Naive thymus-derived CD8-positive, alpha-beta T cell (primary cell): ENCODE measurements at places on chromosomes 1 and 21. TPM values are rescaled to one million over a fixed set of nuclear protein-coding genes. Genes with fewer than 3 reads are reported as not detected.

TMEM269 gene
- total RNA-seq, result 0.49 TPM

DNA sequence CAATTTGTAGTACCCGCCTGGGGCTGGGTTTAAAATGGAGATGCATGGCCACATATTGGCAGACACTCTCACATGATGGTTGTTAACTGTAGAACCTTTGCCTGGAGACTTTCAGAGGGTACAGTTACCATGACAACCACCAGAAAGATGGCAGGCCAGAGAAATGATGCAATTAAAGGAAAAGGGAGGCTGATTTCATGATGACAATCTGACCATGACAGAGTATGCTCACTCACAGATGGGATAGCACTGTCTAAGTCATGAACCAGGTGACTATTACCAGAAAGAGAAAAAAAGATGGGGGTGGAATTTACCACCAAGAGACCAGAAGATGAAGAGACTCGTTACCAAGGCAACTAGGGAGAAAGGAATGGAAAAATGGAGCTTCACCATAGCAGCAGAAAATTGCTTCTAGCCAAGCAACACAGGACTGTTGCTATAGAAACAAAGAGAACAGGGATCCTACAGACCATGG is 3.5 kb upstream of the TRIT1 start:
- no peak for DNase-seq
- H3K27me3 ChIP-seq, result no peaks in the 10 kb centered on the region
- no peak overlapping the region for H3K4me3 ChIP-seq
- H3K27ac ChIP-seq, result no peak overlapping the region
- peaks cover 13% of the 10 kb centered on the region for H3K4me1 ChIP-seq

DNA sequence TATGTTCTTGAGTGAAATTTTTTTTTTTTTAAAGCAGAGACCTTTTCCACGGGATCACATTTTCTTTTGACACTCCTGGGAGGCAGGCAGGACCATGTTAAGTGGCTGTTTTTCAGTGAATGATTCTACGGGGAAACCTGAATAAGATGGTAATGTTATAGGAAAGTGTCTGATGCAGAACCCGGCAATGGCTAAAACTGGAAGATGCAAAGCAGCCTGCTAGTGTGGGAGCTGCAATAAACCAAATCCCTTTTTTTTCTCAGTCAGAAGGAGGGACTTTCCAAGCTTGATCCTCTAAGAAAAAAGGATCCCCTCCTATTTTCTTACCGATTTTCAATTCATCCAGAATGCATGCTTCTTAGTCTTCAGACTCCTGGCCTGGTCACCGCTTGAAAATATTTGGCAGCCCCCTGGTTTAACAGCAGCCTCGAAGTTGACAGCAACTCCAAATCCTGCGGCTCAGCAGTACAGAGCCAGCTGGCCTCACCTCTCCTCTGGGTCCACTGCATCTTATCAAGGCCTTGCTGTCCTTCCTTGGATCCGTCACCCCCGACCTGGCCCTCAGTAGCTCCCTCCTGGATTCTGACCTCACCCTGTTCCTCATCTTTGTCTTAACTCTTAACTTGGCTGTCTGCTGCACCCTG is 5.6 kb downstream of the MX2 start:
- H3K36me3 ChIP-seq, result no peaks in the 10 kb centered on the region
- H3K4me3 ChIP-seq, result no peak overlapping the region
- DNase-seq, result no peak
- peak overlapping the region; percentile 96 for H3K27ac ChIP-seq
- H3K4me1 ChIP-seq, result peaks cover 95% of the 10 kb centered on the region

NHLH2 gene
- total RNA-seq, result not detected

MTHFR gene
- total RNA-seq, result 71.7 TPM

IFNAR1 gene
- 53.7 TPM for total RNA-seq

DNA sequence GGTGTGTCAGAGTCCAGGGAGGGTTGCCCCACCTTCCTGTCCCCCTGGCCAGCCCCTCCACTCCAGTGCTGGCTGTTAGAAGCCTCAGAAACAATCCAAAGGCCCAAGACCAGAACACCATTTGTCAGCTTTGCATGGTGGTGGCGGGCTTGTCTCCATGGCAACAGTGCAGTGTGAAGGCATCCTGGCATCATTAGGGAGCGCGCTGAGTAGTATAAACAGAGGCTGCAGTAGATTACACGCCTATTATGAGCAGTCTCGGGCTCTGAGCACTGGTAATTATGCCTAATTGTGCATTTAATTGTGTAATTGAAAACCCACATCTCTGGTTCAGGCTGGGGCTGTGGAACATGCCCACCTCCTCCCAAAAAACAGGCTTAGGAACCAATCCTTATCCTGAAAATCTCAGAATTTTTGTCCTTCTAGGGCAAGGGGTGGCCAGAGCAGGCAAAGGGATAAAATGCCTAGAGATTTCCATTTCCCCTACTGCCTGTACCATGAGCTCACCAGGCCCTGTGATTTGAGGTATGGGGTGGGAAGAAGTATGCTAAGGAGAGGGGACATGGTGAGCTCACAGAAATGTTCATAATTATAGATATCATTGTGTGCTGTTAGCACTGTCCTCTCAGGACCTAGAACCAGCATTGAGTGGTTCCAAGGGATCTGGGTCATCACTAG is 11.7 kb downstream of the NKAIN1 start:
- H3K4me1 ChIP-seq, result no peaks in the 10 kb centered on the region
- H3K27me3 ChIP-seq, result peaks cover 2% of the 10 kb centered on the region
- H3K27ac ChIP-seq, result no peak overlapping the region
- no peaks in the 10 kb centered on the region for H3K36me3 ChIP-seq
- DNase-seq, result no peak
- no peak overlapping the region for H3K4me3 ChIP-seq

GRCh38 chr1:179933219-179933618 is 21.4 kb upstream of the CEP350 start:
- H3K36me3 ChIP-seq, result peaks cover 2% of the 10 kb centered on the region
- H3K27ac ChIP-seq, result no peak overlapping the region
- no peaks in the 10 kb centered on the region for H3K4me1 ChIP-seq
- H3K27me3 ChIP-seq, result peaks cover 5% of the 10 kb centered on the region
- DNase-seq, result no peak
- no peak overlapping the region for H3K4me3 ChIP-seq

SPATA45 gene
- not detected for total RNA-seq

DNA sequence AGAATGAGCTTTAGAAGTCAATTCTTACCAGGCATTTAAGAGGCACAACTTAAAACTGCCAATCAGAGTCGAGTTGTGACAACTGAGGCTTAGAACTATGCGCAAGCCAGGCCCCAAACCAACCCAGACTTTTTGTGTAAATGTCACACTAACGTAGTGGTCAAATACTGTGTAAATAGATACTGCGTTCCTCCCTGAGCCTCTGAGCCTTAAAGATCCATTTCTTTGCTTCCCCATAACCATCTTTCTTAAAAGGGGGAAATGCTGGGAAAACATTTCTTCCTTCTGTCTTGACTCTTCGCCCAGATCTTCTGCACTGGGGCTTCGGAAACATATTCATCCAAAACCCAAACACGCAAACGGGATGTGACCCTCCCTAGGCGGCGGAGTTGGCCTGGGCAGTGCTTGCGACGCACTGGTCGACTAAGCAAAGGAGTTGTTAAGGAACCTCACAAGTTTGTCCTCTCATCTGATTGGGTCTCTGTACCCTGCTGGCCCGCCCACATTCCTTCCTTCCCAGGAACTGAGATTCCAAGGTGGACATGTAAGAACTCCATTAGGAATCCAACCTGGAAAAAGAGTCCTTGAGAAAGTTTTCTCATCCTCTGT is 2.6 kb downstream of the ADAMTS5 start:
- no peak overlapping the region for H3K4me3 ChIP-seq
- H3K4me1 ChIP-seq, result no peaks in the 10 kb centered on the region
- DNase-seq, result no peak
- peaks cover 2% of the 10 kb centered on the region for H3K36me3 ChIP-seq

GRCh38 chr1:52996653-52997052 is 65.4 kb upstream of the PODN start:
- DNase-seq, result no peak
- peaks cover 24% of the 10 kb centered on the region for H3K36me3 ChIP-seq
- H3K4me3 ChIP-seq, result no peak overlapping the region

KLHDC9 gene
- 0.60 TPM for total RNA-seq

GRCh38 chr1:89990976-89991831 is 3.7 kb upstream of the ZNF326 start:
- H3K36me3 ChIP-seq, result no peaks in the 10 kb centered on the region
- H3K27ac ChIP-seq, result no peak overlapping the region
- DNase-seq, result no peak

LCE1F gene
- total RNA-seq, result not detected

DNA sequence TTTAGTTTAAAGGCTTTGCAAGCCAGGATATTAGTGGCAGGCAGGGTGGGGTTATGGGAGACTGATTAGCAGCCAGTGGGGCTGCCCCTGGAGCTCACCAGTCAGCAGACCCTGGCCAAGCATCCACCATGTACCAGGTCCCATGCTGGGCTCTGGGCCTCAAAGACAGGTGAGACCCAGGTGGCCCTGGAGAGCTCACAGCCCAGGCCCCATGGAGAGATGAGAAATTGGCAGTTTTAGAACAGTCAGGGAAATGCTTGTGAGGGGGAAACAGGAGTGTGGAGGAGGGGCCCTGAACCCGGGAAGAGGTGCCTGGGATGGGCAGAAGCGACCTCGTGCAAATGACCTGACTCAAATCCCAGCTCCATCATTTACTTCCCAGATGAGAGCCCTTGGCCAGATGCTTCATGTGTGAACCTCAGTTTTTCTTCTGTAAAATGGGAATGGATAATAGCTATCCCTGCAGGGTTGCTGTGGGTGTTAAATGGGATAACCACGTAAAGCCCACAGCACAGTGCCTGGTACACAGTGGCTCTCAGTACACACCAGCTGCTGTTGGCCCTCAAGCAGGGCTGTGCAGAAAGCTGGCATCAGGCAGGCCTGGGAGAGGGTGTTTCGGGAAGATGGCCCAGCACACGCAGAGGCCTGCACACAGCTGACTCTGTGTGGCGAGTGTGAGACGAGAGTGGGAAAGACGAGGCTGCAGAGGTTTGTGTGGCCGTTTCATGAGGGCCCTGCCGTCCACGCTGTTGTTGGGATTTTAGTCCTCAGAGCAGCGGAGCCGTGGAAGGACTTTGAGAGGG is 518.5 kb downstream of the PTPRU start:
- no peak overlapping the region for H3K27ac ChIP-seq
- H3K4me1 ChIP-seq, result no peaks in the 10 kb centered on the region
- no peak for DNase-seq
- no peaks in the 10 kb centered on the region for H3K36me3 ChIP-seq
- peaks cover 5% of the 10 kb centered on the region for H3K27me3 ChIP-seq

DNA sequence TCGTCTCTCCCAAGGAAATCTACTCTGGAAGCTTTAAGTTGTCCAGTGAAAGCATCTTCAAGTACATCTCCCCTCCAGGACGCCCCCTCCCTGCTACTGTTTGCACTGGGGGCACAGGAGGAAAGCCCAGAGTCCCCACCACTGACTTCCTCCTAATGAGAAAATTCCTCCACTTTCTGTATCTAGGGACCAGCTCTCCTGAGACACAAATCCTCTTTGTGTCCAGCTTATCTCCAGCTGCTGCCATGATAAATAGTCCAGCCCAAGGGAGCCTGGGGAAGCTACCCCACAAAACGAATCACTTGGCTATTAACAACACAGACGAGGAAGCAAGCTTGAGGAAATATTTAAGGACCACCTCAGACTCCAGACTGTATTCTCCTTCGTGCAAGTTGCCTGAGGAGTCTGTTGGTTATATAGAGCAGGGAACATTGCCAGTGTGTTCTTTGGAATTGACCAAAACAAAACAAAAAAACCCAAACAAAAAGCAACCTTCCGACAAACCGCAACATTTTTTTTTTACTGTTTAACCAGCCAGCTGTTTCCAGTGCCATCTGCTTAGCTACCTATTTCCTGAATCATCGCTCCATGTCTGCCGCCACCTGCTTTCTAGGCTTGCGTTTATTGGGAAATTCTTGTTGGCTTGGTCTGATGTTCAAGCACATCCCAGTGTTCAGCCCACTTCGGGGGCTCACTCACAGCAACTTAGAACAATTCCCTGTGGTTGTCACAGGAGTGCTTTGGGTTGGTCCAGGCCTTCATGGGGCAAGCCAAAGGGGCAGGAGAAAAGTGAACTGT is 7.7 kb downstream of the C1orf226 start:
- H3K4me1 ChIP-seq, result peaks cover 14% of the 10 kb centered on the region
- no peak overlapping the region for H3K4me3 ChIP-seq

DNA sequence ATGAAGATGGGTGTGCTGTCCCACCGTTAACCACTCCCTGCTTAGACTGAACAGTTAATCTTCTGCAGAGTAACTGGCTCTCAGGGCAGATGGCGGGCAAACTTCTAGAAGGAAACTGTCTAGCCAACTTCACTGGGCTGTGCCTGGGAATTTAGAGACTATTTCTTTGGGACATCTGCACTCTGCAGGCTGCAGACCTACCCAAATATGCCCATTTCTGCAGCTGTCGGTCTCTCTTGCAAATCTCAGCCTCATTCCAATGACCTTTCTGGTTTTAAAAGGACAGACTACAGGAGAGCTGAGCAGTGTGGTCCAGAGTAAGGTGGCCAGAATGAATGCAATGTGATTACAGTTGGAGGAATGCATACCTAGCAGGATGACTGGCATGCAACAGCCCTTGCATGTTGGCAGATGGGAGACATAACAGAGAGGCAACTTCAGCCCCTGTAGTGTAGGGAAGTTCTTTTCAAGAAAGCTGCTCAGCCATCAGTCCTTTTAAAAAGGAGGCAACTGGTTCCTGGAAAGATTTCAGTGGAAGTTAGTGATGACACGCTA is 26.3 kb upstream of the IL20 start:
- no peaks in the 10 kb centered on the region for H3K27me3 ChIP-seq
- no peak for DNase-seq
- H3K4me3 ChIP-seq, result no peak overlapping the region
- H3K27ac ChIP-seq, result no peak overlapping the region

- peaks cover 4% of the 10 kb centered on the region for H3K27me3 ChIP-seq
- H3K27ac ChIP-seq, result no peak overlapping the region
- DNase-seq, result no peak
- no peak overlapping the region for H3K4me3 ChIP-seq
- no peaks in the 10 kb centered on the region for H3K4me1 ChIP-seq
- no peaks in the 10 kb centered on the region for H3K36me3 ChIP-seq
Observed at GRCh38 chr1:22833699-22834098, 123.1 kb downstream of the EPHB2 start.

DNA sequence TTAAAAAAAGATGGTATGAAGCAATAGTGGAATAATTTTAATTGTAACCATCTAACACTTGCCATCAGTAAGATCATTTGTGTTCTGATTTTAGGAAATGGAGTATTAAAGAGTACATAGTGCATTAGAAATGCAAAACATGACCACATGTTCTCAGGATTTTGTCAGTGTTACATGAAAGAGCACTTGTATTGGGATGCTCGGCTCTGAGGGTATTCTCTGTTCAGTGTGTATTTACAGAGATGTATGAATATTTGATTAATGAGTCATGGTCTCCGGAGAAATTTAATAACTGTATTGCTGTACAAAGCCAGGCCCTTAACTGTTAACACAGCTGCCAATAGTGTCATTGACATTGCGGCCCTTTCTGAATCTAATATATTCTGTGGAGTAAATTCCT is 91.7 kb downstream of the ATG4C start:
- H3K27ac ChIP-seq, result no peak overlapping the region
- H3K36me3 ChIP-seq, result no peaks in the 10 kb centered on the region
- H3K4me3 ChIP-seq, result no peak overlapping the region
- H3K27me3 ChIP-seq, result peaks cover 6% of the 10 kb centered on the region

- no peaks in the 10 kb centered on the region for H3K36me3 ChIP-seq
- H3K4me1 ChIP-seq, result no peaks in the 10 kb centered on the region
- no peak for DNase-seq
Observed at GRCh38 chr1:3366126-3367051, 88.1 kb upstream of the ARHGEF16 start.

ALG6 gene
- total RNA-seq, result 31.6 TPM

RPTN gene
- total RNA-seq, result not detected

- no peaks in the 10 kb centered on the region for H3K27me3 ChIP-seq
- H3K36me3 ChIP-seq, result peaks cover 76% of the 10 kb centered on the region
- DNase-seq, result no peak
- no peak overlapping the region for H3K27ac ChIP-seq
- H3K4me1 ChIP-seq, result peaks cover 7% of the 10 kb centered on the region
Observed at GRCh38 chr1:183553764-183554163, 36.5 kb downstream of the NCF2 start.
